ENCODE measurements at places on chromosomes 5 and 9. TPM values are rescaled to one million over a fixed set of nuclear protein-coding genes. Genes with fewer than 3 reads are reported as not detected.

Gene LMAN2
- total RNA-seq = 108 TPM

Gene GADD45G
- 9.9 TPM for total RNA-seq

Gene FOCAD
- total RNA-seq = 27.9 TPM

- H3K27me3 ChIP-seq = no peaks in the 10 kb centered on the region
- H3K27ac ChIP-seq = peak overlapping the region; percentile 55
- H3K4me3 ChIP-seq = no peak overlapping the region
- H3K4me1 ChIP-seq = peaks cover 12% of the 10 kb centered on the region
Observed at GRCh38 chr9:109471475-109472393, 26.4 kb downstream of the PTPN3 start.

DNA sequence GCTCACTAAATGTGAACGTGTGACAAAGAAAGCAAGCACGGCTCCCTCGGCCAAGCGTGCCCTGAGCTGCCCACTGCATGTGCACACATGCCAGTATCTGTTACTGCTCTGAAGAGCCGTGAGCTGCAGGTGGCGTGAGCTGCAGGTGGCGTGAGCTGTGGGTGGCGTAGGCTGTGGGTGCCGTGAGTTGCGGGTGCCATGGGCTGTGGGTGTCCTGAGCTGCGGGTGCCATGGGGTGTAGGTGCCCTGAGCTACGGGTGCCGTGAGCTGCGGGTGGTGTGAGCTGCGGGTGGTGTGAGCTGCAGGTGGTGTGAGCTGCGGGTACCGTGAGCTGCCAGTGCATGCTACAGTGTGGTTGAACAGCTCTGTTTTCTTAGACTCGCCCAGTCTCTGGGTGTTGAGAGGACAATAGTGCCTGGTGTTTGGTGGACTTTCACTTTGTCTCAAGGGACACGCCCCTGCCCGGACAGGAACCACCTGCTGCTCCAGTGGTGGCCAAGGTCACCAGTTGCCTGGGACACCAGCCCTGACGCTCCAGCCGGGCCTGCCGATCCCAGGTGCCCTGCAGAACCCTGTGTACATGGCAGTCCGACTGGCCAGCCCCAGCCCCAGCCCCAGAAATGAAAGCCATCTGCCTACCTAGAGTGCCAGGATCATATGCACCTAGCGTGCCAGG, 6.7 kb downstream of the CCDC187 start:
- H3K4me1 ChIP-seq = no peaks in the 10 kb centered on the region
- H3K36me3 ChIP-seq = no peaks in the 10 kb centered on the region
- H3K4me3 ChIP-seq = no peak overlapping the region
- no peak for DNase-seq
- no peaks in the 10 kb centered on the region for H3K27me3 ChIP-seq
- H3K27ac ChIP-seq = no peak overlapping the region

DNA sequence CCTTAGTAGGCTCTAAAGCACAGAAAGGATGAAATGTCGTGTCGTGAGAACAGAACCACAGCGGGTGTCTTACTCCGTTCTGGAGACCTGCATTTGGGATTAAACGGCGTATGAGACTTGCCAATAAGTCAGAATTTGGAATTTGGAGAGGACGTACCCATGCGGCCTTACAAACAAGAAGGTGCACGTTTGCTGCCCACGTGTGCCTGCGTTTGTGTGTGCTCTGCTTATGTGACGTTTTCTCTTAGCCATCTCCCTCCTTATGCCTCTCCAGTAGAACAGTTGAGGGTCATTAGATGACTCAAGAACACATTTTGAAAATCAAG, 171.6 kb upstream of the OTULINL start:
- H3K4me1 ChIP-seq = no peaks in the 10 kb centered on the region
- DNase-seq = no peak
- H3K4me3 ChIP-seq = no peak overlapping the region
- H3K27me3 ChIP-seq = no peaks in the 10 kb centered on the region
- peak overlapping the region; percentile 53 for H3K27ac ChIP-seq
- peaks cover 95% of the 10 kb centered on the region for H3K36me3 ChIP-seq

- no peaks in the 10 kb centered on the region for H3K27me3 ChIP-seq
- no peak for DNase-seq
- H3K27ac ChIP-seq = no peak overlapping the region
- H3K36me3 ChIP-seq = no peaks in the 10 kb centered on the region
- H3K4me3 ChIP-seq = no peak overlapping the region
Observed at GRCh38 chr5:31845361-31845760, 206.4 kb downstream of the PDZD2 start.

- no peaks in the 10 kb centered on the region for H3K4me1 ChIP-seq
- no peak overlapping the region for H3K27ac ChIP-seq
- H3K4me3 ChIP-seq = no peak overlapping the region
- no peaks in the 10 kb centered on the region for H3K27me3 ChIP-seq
- DNase-seq = no peak
- H3K36me3 ChIP-seq = no peaks in the 10 kb centered on the region
Observed at GRCh38 chr5:24407466-24407865, 237.3 kb downstream of the CDH10 start.

GRCh38 chr5:132425009-132425937, 55.8 kb downstream of the SLC22A5 start:
- peak overlapping the region; percentile 81 for H3K27ac ChIP-seq
- no peaks in the 10 kb centered on the region for H3K27me3 ChIP-seq
- H3K36me3 ChIP-seq = no peaks in the 10 kb centered on the region
- DNase-seq = no peak
- H3K4me3 ChIP-seq = no peak overlapping the region

- no peak overlapping the region for H3K27ac ChIP-seq
- no peak overlapping the region for H3K4me3 ChIP-seq
- H3K27me3 ChIP-seq = no peaks in the 10 kb centered on the region
- DNase-seq = no peak
- H3K4me1 ChIP-seq = no peaks in the 10 kb centered on the region
Observed at GRCh38 chr9:77933019-77933418, 98.6 kb downstream of the GNAQ start.

All from heart left ventricle (tissue), 16 donors.